ENCODE measurements at places on chromosomes 5 and 9.

DNA sequence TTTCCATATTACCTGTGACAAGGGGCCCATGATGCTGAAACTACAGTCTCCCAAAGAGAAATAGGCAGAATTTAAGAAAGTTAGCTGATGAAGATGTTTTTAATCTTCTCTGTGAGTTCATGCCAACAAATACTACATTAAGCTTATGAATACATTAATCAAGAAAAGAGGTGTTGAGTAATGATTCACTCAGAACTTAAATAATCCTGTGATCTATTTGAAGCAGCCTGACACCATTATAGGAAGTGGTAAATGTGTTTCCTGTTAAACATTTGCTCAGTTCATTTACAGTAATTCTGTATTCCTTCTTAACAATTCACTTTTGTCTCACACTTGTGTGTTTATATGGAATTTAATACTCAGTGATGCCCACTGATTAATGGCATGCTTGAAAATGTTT lies 75.0 kb upstream of the IZUMO3 start:
- DNase-seq = no peak

- no peak for DNase-seq
Observed at GRCh38 chr9:28212979-28213378, 639.7 kb upstream of the C9orf72 start.

GRCh38 chr5:446883-447263 lies 3.9 kb downstream of the EXOC3 start:
- peak; percentile 83 for DNase-seq

DNA sequence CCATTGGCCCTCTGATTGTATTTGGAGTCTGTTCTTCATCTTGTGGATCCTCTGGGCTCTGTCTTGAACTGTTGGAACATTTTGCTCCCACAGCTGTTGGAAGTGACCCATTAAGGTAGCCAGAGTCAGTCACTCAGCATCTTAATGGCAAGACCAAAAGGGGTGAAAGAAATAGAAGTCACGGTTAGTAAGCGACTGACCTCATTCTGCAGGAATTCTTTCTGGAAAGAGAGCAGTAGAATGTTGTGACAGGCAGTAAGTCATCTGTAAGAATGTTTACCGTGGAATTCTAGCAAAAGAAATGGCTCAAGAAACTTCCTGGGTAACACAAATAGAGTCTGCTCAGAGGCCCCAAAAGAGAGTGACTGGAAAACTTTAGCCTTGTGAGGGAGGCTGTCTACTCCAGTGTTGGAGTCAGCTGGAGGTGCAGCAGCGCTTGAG lies 28.6 kb upstream of the TNC start:
- no peak for DNase-seq

- peak; percentile 61 for DNase-seq
Observed at GRCh38 chr9:34550016-34550680, 27.4 kb upstream of the ENHO start.

GRCh38 chr5:176497852-176498251 lies 39.4 kb downstream of the RNF44 start:
- no peak for DNase-seq

DNA sequence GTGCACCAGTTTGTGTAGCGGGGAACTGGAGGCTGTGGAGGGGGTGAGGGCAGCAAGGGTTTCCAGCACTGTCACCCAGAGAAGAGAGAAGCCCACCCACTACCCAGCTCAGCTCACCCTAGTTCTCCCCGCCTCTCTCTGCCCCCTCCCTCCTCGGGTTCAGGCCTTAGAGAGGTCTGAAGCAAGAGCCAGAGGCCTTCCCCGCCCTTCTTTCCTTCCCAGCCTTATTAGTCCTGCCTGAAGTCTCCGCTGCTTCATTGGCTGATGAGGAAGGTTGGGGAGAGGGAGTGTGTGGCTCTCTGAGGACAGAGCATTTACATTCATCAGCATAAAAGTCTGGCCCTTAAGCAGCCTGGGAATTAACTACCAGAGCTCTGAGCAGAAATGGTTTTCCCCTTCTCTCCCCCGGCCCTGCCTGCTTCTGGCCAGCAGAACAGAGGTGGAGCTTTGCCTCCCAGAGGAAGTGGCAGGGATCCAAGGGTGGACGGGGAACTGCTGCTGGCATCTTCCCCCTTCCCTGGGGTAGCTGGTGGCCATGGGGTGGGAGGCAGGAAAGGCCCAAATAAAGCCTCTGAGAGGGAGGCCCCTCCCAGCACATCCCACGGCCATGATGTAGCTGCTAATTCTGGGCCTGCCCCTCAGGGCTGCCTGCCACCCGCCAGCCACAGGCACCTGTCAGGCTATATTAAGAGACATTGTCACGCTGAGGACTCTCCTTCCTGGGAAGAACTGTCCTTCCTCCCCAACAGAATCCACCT lies 4.1 kb downstream of the DNAJB5 start:
- peak; percentile 76 for DNase-seq

DNA sequence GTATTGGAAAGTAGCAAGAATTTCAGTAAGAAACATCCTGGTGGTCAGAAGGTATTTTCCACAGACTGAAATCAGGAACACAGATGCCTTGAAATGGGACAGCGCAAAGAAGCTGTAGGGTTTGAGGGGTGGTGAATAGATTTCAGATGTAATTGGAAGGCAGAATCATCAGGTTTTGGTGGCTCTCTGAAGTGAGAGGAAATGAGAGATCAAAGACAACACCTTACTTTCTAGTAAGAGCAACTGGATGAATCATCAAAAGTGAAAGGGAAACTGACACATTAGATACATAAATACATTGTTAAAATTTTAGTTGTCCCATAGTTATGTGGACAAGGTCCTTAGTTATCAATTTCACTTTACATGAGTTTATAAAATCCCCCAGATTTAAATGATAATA lies 188.2 kb upstream of the SLC27A6 start:
- no peak for DNase-seq

- peak; percentile 13 for DNase-seq
Observed at GRCh38 chr5:31291323-31291854, 97.9 kb downstream of the CDH6 start.

DNA sequence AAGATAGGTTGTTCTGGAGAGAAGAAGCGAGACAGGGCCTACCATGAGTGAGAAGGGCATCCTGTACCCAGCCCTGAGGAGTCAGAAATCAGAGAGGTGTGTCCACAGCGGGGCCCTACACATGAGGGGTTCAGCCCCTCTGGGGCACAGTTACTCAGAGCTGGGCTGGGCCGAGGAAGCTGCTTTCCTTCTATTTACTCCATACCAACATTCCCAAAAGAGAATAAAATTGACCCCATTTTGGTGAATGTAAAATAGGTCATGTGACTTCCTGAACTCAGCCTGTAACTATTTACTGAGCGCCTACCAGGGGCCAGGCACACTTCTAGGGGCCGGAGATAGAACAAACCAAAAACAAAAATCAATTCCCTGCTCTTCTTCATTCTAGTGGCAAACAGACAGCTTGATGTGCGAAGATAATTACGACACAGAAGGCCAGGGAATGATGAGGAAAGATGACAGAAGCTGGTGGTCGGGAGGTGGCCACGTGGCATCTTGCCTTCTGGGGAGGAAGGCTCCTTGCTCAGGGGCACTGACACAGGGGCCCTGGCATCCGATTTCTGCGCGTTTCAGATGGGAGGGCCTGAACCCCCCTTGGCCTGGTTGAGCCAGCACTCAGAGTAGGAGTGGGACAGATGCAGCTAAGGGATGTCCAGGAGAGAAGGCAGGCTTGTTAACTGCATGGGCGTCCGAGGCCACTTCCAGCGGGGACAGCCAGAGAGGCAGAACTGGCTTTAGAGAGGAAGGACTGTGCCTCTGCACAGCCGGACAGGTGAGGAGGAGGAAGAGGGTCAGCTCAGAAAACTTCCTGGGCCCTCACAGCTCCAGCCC lies 121.8 kb downstream of the NSG2 start:
- DNase-seq = no peak

DNA sequence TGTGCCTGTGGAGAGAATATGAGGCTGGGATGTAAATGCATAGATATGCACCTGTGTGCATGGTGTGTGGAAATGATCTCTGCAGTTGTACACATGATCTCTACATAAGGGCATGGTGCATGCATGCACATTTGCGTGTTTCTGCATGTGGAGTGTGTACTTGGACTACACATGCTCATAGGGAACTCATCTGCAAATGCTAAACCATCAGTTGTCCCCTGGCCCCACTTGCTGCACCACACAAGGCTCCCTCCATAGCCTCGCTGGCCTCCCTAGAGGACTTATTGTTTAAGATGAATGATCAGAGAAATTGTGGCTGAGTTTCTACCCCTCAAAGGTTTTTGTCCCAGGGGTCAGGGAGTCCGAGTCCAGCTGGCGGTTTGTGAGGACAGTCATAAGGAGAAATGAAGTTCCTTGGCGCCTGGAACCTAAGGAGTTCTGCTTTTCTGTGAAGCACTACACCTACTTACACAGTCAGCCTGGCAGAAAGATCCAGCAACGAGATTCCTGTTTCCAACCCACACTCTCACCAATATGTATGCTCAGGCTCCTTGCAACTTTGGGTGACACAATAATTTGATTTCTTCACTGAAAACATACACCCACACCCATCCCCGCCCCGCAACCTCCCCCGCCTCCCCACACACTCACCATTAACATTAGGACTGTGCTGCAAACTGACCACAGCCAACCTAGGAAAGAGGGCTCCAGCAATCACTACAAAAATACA lies 79.9 kb upstream of the CPEB4 start:
- no peak for DNase-seq

DNA sequence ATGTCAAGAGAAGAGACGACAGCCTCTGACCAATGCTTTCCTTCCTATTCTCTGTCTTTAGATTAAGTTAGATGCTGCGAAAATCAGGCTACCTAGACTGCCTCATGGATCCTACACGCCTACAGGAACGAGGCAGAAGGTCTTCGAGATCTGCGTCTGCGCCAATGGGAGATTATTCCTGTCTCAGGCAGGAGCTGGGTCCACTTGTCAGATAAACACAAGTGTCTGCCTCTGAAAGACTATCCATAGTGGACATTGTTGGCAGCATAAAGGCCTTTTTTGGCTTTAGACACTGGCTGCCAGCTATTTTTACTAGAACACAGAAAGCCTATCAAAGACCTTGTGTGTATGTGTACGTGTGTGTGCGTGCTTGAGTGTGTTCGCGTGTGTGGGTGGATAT lies 90.9 kb upstream of the PPP1R2B start:
- DNase-seq = no peak

DNA sequence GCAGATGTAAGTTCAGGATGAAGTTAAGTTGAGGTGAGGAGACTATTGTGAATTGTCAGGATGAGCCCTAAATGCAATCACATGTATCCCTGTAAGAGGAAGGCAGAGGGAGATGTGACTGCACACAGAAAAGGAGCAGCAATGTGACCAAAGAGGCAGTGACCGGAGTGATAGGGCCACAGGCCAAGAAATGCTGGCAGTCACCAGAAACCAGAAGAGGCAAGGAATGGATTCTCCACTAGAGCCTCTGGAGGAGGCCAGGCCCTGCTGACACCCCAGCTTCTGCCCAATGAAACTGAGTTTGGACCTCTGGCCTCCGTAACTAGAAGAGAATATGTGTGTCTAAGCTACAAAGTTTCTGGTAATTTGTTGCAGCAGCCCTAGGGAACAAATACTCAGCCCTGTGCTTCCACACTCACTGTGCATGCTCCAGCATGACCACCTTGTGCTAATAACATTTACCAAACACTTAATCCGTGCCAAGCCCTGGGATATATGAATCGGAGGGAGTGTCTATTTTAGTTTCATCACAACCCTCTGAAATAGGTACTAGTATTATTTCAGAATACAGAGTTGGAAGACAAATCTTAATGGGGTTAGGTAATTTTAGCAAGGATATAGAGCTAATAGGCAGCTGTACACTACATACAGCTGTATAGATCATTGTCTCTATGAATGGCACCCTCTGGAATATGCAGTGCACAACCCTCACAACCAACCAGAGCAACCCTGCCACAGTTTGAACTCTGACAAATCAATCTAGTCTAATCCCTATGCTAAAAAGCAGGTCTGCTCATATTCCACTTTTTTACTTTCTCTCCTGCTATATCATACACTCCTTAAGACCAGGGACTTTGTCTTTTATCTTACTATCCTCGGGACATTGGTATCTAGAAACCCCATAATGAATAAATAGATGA lies 7.8 kb upstream of the GPX8 start:
- DNase-seq = no peak

- DNase-seq = peak; percentile 16
Observed at GRCh38 chr5:114360357-114360756, 1.5 kb upstream of the KCNN2 start.

- no peak for DNase-seq
Observed at GRCh38 chr5:155773680-155774079, 553.3 kb upstream of the SGCD start.

GRCh38 chr5:37837414-37838032 lies 2.3 kb downstream of the GDNF start:
- DNase-seq = peak; percentile 83

- no peak for DNase-seq
Observed at GRCh38 chr5:31479706-31480105, 52.2 kb downstream of the DROSHA start.

DNA sequence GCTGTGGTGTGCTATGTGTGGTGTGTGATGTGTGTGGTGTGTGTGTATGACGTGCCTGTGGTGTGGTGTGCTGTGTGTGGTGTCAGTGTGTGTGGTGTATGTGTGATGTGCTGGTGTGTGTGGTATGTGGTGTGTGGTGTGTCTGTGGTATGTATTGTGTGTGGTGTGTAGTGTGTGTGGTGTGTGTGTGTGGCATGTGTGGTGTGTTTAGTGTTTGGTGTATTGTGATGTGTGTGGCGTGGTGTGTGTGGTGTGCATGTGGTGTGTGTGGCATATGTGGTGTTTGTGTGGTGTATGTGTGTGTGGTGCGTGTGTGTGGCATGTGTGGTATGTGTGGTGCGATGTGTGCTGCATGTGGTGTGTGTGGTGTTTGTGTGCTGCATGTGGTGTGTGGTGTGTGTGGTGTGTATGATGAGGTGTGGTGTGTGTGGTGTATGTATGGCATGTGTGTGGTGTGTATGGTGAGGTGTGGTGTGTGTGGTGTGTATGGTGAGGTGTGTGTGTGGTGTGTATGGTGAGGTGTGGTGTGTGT lies 18.3 kb upstream of the RNU6ATAC start:
- DNase-seq = peak; percentile 9

GRCh38 chr5:17267106-17267505 lies 49.7 kb downstream of the BASP1 start:
- no peak for DNase-seq

- DNase-seq = no peak
Observed at GRCh38 chr5:66684663-66685062, 88.5 kb downstream of the MAST4 start.

DNA sequence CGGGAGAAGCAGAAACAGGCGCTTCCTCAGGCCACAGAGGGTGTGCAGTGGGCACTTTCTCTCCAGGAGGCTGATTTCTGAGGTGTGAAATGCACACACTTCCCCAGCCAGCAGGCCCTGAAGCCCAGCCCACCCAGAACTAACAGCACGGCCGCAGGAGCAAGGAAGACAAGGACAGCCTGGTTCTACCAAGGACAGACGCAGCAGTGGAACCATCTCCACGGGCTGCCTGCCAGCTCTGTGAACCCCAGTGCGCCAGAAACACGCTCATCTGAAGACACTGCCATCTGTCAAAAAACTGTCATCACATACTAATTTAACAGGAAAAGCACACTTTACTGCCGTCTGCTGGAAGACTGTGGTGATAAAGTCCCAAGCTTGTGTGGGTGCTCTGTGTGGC lies 40.7 kb downstream of the MAPK9 start:
- no peak for DNase-seq

Measured in H7 (cell line).